ENCODE measurements at places on chromosomes 13 and 19.

DNA sequence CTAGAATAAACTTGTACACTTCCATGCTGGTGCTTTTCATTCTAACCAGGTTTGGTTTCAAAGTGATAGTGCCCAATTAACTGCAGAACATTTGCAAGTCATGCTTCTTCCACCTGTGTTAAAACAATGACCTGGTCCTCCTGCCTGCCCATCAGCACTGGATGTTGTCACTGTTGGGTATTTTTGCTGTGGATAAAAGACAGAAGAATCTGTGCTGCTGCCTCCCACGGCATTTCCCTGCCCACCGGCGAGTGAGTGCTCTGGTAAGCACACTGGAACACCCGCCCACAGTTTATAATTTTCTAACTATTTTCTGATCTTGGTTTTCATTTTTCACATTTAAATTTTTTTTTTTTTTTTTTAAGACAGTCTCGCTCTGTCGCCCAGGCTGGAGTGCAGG, 2.3 kb upstream of the AKAP8 start:
- no peak for DNase-seq

DNA sequence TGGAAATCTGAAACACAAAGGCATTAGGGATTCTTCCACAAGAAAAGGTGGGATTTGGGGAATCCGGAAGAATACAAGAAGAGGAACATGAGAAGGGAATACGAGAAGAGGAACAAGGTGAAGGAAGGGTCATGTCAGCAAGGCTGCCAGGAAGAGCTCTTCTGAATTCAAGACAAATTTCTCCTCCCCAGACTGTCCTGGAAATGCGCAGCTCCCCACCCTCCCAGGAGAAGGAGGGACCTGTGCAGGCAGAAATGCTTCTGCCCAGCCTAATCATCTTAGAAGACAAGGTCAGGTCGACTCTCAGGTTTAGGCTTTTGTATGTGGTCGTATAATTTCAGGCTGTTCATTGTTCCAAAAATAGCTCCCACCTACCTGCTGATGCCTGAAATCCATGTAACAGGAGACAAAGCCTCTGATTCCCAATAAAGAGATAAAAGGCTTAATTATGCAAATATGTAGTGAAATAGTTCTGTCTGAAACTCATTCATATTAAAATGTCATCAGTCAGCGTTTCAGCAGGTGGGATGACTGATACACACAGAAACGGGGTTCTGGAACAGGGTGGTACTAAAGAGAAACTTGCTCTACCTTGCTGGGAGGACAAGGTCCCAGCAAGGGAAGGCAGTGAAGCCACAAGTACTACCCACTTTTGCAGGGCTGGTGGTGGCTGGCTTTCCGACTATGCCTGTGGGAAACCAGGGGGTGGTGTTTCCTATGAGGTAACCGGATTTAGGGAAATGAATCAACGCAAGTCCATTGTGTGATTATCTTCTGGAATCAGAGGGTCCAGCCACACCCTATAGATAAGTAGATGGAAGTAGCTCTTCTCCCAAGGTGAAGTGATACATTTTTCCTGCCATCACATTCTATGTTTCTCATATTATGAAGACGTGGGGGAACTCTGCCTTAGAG, 76.1 kb downstream of the KL start:
- DNase-seq, result no peak

GRCh38 chr19:55115446-55116065, 1.9 kb downstream of the PPP1R12C start:
- no peak for DNase-seq

- DNase-seq, result no peak
Observed at GRCh38 chr19:46719629-46720502, 3.0 kb upstream of the PRKD2 start.

- no peak for DNase-seq
Observed at GRCh38 chr13:111947876-111948275, 119.1 kb upstream of the SOX1 start.

- no peak for DNase-seq
Observed at GRCh38 chr19:16571283-16571682, 932 bp downstream of the SLC35E1 start.

Data from muscle of arm (tissue), 14 donors.